ENCODE measurements at places on chromosomes 1 and 21.

DNA sequence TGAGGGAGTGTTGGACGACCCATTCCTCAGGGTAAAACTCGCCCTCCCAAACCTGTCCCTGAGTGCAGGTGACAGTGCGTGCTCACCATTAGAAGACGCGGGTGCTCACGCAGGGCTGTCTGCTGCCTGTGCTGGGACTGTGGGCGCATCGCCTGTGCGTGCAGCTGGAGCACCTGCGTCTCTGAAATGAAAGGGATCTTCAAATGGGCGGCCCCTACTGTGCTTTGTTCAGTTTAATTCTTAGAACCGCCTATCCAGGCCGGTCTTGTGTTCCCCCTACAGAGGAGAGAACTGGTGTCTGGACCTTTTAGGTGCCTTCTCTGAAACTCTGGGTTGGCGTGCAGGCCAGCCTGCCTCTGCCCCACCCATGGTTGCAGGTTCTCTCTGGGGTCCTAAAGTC lies 125.8 kb downstream of the PCBP3 start:
- DNase-seq, result no peak

- DNase-seq, result no peak
These were observed 1039.9 kb downstream of the KCNT2 start for GRCh38 chr1:195568389-195568788.

DNA sequence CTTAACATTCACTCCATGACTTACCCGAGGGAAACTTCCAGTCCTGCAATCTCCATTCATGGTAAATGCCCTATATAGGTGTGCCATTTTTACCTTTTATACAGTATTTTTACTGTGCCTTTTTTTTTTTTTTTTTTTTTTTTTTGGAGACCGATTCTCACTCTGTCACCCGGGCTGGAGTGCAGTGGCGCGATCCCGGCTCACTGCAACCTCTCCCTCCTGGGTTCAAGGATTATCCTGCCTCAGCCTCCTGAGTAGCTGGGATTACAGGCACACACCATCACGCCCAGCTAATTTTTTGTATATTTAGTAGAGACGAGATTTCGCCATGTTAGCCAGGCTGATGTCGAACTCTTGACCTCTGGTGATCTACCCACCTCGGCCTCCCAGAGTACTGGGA lies 124.4 kb upstream of the PLPPR4 start:
- no peak for DNase-seq

- no peak for DNase-seq
These were observed 260.5 kb downstream of the MATN1 start for GRCh38 chr1:30462826-30463425.

DNA sequence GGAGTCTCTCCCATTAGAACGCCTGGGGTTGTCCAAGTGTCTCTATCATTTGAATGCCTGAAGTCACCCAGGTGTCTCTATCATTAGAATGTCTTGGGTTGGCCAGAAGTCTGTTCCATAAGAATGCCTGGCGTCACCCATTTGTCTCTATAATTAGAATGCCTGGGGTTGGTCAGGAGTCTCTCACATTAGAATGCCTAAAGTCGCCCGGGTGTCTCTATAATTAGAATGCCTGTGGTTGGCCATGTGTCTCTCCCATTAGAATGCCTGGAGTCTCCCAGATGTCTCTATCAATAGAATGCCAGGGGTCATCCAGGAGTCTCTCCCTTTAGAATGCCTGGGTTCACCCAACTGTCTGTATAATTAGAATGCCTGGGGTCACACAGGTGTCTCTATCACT lies 54.5 kb downstream of the RNF187 start:
- no peak for DNase-seq

All from CD8-positive, alpha-beta memory T cell (primary cell).